ENCODE measurements at places on chromosomes 1 and 21. TPM values are rescaled to one million over a fixed set of nuclear protein-coding genes. Genes with fewer than 3 reads are reported as not detected.

TMPRSS3 gene
- total RNA-seq: not detected

IGSF8 gene
- total RNA-seq: 10.1 TPM

ELF3 gene
- 0.32 TPM for total RNA-seq

SPRR2D gene
- not detected for total RNA-seq

LMOD1 gene
- under 0.01 TPM for total RNA-seq

TRIM58 gene
- 0.32 TPM for total RNA-seq

TTC22 gene
- not detected for total RNA-seq

COL16A1 gene
- 35.6 TPM for total RNA-seq

F3 gene
- total RNA-seq: 2.3 TPM

MTMR11 gene
- total RNA-seq: 4.9 TPM

DYRK3 gene
- total RNA-seq: 16.9 TPM

SYNC gene
- total RNA-seq: 9.1 TPM

ZBTB37 gene
- 2.9 TPM for total RNA-seq

HUNK gene
- total RNA-seq: not detected

MASP2 gene
- total RNA-seq: not detected

FPGT gene
- 17.8 TPM for total RNA-seq

FAM167B gene
- total RNA-seq: 3.6 TPM

BRDT gene
- not detected for total RNA-seq

RHEX gene
- total RNA-seq: not detected

PRKACB gene
- 86.4 TPM for total RNA-seq

ADAM30 gene
- total RNA-seq: not detected

C1orf94 gene
- total RNA-seq: not detected

RAB25 gene
- not detected for total RNA-seq

ATXN7L2 gene
- total RNA-seq: 1.9 TPM

NEK2 gene
- total RNA-seq: 33.9 TPM

All from epithelial cell of umbilical artery (primary cell).